ENCODE measurements at places on chromosomes 3 and 15. TPM values are rescaled to one million over a fixed set of nuclear protein-coding genes. Genes with fewer than 3 reads are reported as not detected.

- no peak for DNase-seq
Observed at GRCh38 chr3:61996366-61996765, 377.0 kb downstream of the FEZF2 start.

DNA sequence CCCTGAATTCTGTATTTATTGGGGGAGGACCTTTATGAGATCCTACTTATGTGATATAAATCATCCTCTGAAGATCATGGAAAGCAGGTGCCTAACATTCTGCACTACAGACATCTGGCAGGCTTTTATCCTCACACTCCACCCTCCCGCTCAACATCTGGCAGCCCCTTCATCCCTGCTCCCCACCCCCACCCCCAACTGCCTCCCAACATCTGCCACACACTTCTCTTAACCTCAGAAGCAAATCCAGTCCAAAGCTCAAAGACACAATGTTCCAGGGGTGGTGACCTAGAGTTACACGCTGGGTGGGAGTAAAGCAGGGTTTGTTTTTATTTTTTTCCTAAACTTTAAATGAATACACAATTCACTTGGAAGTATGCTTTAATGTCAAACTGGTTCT is 184.5 kb upstream of the ATP11B start:
- no peak for DNase-seq

Gene GRM7
- total RNA-seq, result 2.0 TPM

GRCh38 chr15:49721621-49722020 is 100.8 kb downstream of the DTWD1 start:
- no peak for DNase-seq

DNA sequence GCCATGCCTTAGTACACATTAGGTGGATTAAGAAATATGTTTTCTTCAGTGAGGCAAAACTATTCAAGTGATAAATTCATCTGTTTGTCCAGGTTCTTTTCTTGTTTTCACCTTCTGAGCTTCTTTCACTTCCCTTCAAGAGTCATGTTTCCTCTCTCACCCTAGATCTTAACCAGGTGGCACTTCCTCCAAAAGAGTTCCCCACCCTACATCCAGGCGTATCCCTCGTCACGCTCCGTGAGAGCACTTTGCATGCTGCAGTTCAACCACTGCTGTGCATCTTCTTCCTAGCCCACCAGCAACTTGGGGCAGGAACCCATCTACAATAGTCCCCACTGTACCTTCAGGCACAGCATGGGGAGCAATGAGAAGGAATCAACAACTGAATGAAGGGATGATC is 28.9 kb downstream of the OSBPL10 start:
- no peak for DNase-seq

Gene SEC22C
- 27.5 TPM for total RNA-seq

DNA sequence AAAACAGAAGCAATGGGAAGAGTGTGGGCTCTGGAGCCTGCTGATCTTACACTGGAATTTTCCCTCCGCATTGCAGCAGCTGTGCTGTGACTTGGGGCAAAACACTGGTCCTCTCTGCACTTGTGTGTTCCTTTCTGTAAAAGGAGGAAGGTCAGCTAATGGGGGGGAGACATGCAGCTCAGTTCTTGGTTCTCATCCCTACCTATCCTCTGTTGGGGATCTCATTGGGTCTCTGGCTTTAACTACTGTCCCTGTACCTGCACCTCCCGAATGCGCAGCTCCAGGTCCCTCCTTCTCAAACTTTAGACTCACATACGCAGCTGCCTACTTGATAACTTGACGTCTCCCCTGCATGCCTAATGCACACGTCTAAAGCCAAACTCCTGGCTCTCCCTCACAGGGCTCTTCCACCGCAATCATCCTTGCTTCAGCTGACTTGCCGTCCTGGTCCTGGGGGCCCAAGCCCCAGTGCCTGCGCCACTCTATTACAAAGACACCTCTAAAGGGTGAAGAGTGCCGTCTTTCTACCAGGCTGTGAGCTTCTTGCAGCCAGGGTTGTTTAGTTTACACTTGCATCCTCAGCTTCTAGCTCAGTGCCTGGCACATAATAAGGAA is 5.9 kb upstream of the TMEM44 start:
- peak; percentile 58 for DNase-seq

DNA sequence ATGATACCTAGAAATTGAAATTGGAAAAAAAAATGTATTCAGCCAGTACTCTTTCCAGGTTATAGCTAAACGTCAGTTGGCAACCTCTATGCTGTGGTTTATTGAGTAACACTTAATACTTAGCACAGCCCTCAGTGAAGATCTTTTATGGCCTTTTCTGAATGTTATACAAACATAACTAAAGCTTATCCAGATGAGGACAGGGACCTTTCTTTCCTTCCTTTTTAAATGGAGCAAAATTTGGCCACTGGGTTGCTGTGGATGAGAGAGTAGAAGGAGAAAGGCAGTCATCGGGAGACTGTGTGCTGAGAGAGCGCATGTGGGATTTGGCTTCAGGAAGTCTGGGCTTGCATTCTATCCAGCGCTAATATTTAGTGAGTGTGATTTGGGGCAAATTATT is 36.1 kb downstream of the IGF1R start:
- no peak for DNase-seq

DNA sequence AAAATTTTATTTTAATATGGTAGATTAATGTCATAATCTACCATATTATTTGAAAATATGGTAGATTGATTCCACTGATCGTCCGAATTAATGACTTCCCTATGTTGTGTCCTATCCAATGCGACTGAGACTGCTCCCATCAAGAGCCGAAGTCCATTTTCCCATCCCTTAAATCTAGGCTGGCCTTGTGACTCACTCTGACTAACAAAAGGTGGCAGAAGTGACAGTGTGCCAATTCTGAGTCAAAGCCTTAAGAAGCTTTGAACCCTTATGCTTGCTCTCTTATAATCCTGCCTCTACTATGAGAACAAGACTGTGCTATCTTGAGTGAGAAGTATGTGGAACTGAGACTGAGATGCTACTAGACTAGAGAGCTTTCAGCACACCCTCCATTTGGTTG is 387.2 kb downstream of the ROBO1 start:
- DNase-seq, result no peak

Gene POPDC2
- 3.4 TPM for total RNA-seq

Gene DAPK2
- 50.3 TPM for total RNA-seq

GRCh38 chr3:127456471-127457093 is 134.0 kb downstream of the TPRA1 start:
- DNase-seq, result no peak

DNA sequence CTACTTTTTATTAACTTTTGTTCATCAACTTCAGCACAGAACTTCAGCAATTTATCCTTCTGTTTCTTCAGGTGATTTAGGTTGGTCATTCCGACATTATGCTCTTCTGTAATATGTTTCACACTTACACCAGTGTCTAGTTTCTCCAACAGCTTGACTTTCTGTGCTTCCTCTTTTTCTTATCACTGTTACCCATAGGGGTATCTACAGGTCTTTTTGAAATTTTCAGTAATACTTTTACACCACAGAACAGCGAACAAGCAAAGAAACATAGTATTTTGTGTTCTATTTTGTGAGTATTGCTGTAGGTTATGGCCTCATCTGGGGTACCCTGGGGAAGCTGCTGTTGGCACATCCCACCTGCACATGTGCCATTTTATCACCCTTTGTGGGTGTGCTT is 260.7 kb downstream of the NSUN3 start:
- DNase-seq, result no peak

DNA sequence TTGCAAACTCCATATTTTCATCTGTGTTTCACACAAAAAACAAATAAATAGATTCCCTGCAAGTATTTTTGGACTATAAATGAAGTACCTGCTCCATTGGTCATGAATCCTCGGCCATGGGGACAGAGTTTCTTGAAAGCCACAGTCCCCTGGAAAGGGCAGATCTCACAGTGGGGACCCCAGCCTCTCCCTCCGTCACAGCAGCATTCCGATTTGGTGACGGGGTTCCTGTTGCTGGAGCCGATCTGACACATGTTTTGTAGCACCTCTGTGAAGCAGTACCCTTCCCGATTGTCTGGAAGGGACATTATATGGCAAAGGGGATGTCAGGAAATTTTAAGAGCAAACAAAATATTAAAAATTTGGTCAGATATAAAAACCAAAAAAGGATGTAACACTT is 96.2 kb downstream of the DUT start:
- DNase-seq, result no peak

GRCh38 chr3:46504789-46505188 is 7.0 kb downstream of the RTP3 start:
- DNase-seq, result no peak

GRCh38 chr3:136720091-136720490 is 32.1 kb downstream of the STAG1 start:
- DNase-seq, result no peak

Gene OSTN
- total RNA-seq, result not detected

GRCh38 chr3:184567946-184568559 is 6.5 kb downstream of the EPHB3 start:
- DNase-seq, result no peak

DNA sequence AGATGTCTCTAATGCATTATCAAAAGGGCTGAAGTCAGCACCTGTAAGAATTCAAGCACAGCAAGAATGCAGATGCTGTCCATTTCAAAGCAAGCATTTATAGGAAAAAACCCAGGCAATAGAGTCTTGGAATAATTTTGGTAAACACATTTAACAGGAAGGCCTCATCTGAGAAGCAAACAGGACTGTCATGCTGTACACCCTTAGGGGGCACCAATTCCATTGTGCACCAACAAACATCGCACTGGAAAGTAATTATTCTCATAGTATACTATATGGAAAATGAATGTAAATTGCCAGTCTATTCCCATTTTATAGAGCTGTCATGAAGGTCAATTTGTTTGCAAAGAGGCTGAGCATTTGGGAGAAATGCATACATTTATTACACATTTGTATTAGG is 247.3 kb upstream of the SUCLG2 start:
- DNase-seq, result no peak

GRCh38 chr15:62832231-62832630 is 210.3 kb upstream of the TPM1 start:
- no peak for DNase-seq

Gene WDR72
- not detected for total RNA-seq

DNA sequence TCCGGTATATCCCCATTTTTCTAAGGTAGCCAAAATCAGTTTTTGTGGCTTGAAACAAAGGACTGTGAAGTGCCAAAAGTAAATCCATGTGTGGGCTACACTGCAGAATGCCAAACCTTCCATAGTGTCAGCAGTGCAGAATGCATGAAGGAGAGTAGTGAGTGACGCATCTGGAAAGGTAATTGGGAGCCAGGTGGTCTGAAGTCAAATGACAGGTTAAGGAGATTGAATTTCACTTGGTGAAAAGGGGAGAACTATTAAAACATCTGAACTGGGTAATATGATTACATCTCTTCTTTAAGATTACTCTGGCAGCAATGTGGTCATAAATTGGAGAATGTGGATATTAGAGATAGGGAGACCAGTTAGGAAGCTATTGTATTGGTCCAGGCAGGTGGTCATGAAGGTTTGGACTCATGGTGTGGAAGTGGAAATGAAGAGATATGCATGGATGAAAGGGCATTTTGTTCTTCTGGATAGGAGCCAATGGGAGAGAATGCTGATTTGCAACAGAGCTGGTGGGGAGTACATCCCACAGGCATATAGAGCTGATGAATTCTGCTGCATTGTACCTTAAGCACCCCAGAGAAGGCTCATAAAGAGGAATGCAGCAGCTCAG is 118.2 kb downstream of the ECT2 start:
- DNase-seq, result no peak

Gene CIB2
- total RNA-seq, result 13.0 TPM

- DNase-seq, result no peak
Observed at GRCh38 chr3:74410276-74410941, 204.1 kb downstream of the CNTN3 start.

Gene SCAANT1
- not detected for total RNA-seq

Gene CCDC54
- not detected for total RNA-seq

Gene MAPK6
- total RNA-seq, result 41.0 TPM

Gene LHFPL4
- not detected for total RNA-seq

GRCh38 chr3:76954412-76954811 is 85.5 kb upstream of the ROBO2 start:
- no peak for DNase-seq

Measured in vagina (tissue), 2 donors.